HTR-8/SVneo (cell line): ENCODE measurements at places on chromosomes 7 and 10.

- DNase-seq, result no peak
These were observed 111.1 kb upstream of the NPY start for GRCh38 chr7:24172856-24173255.

DNA sequence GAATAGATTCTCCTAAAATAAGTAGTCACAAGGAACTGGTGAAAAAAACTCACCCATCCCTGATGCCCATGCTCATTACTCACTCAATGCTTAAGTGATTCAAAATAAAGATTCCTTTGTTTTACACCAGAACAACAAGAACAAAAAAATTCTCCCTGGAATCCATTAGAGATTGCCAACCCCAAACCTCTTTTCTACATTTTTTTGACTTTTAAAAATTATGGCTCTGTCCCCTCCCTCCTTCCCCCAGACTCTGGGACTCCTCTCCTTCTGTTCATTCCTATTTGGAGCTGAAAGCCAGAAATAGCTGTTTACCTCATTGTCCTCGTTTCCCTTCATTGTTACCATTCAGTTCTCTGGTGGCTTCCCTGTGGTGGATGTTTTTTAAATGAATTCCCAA lies 63.2 kb upstream of the FHIP2A start:
- no peak for DNase-seq

- DNase-seq, result no peak
These were observed 168.2 kb downstream of the SKAP2 start for GRCh38 chr7:26696161-26696560.

DNA sequence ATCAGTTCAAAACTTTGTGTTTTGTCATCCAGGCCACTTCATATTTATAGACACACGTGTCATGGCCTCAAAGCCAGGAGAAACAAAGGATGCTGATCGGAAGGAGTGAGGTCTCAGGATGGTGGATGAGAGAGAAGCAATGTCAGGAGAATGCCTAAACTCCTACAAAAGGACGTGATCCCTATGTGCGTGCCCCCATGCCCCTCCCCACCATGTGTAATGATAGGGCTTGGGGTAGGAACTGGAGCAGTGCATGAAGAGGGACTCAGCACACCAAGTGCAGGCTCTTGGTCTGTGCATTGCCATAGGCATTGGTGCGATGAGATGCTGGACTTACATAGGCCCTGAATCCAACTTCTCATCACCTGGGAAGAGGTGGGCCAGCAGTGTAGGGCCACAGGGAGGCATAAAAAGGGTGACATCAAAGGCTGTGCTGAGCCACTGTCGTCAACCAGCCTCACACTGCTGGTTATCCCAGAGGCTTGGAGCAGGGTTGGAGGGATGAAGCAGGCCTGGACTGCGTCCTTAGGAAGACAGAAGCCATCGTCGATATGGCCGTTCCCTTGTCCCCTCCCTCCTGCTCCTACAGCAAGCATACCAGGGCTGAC lies 46.9 kb upstream of the GDF10 start:
- no peak for DNase-seq

- DNase-seq, result no peak
These were observed 96.2 kb upstream of the MEOX2 start for GRCh38 chr7:15782656-15783055.

DNA sequence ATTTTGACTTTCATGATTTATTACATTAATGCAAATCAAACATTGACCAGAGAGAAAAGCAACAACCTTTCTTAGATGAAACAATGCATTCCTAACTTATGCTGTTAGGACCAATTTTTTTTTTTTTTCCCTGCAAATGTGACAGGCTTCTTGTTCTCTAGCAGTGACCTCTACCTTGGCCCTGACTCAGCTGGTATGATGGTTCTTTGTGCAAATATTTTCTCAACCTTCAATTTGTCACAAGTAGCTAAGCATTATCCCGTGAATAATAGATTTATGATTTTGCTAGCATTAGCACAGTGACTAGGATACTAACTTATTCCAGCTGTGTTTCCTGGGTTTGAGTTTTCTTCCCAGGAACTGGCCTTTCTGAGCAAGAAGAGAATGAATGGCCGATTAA lies 64.9 kb downstream of the PPP1R9A start:
- DNase-seq, result no peak

DNA sequence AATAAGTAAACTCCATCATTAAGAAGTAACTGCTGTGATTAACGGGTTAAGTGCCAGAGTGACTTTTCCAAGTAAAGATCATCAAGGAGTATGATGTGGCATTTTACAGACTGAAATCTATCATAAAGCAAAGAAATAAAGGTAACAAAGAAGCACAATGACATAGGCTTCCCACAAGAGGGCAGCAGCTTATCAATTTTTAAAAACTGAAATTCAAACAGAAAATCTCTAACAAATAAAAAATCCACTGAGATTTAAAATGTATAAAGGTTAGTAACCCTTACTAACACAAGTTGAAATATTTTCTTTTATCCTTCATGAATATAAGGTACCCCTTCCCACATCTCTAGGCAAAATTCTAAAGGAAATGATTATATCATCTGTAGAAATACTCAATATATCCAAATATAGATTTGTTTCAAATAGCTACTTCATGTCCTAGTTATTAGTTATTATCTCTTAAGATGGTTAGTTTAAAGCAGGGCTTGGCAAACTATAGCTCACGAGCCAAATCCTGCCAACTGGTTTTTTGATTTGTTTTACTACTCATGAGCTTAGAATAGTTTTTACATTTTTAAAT lies 29.2 kb downstream of the FAM3C start:
- peak; percentile 4 for DNase-seq

- DNase-seq, result no peak
These were observed 3.6 kb downstream of the SORCS1 start for GRCh38 chr10:107160866-107161265.

- no peak for DNase-seq
These were observed 100.8 kb downstream of the ANLN start for GRCh38 chr7:36490419-36490830.

- no peak for DNase-seq
These were observed 95.3 kb downstream of the SEC61G start for GRCh38 chr7:54663603-54664234.

DNA sequence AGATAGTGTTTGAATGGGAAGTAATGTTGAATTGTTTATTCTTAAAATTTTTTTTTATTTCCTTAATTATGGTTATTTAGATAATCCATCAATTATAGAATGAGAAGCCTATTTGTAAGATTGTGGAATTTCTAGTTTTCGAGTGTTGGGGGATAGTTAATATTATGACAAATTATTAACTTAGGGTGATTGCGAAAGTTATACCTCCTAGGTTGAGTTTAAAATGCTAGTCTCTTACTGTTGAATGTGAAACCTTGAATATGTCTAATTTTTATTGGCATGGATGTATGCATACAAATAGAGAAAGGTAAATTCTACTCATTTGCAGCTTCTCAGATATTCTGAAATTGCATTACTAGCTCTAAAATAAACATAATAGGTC lies 43.2 kb downstream of the BICC1 start:
- DNase-seq, result no peak

- no peak for DNase-seq
These were observed 39.9 kb upstream of the LYZL1 start for GRCh38 chr10:29249018-29249417.

DNA sequence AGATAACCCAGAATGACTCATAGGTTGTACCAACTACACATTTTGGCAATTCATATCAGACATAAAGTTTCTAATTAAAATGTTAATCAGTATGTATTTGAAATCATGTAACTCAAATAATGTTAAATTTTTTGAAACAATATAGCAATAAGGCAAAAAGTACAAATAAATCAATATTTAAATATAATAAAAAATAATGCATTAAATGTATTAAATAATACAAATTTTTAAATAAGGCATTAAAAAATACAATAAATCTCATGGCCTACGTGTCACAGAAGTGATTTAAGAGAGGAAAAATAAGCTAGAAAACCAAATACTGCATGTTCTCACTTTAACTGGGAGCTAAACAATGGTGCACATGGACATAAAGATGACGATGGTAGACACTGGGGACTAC lies 9.1 kb downstream of the PON2 start:
- no peak for DNase-seq

- no peak for DNase-seq
These were observed 52.7 kb downstream of the DENND11 start for GRCh38 chr7:141649137-141649864.
